AG09319 (cell line): ENCODE measurements at places on chromosomes 7 and 10.

- DNase-seq: no peak
Observed at GRCh38 chr10:103765981-103766380, 89.4 kb downstream of the SH3PXD2A start.

- no peak for DNase-seq
Observed at GRCh38 chr7:158279539-158280447, 307.8 kb downstream of the PTPRN2 start.

DNA sequence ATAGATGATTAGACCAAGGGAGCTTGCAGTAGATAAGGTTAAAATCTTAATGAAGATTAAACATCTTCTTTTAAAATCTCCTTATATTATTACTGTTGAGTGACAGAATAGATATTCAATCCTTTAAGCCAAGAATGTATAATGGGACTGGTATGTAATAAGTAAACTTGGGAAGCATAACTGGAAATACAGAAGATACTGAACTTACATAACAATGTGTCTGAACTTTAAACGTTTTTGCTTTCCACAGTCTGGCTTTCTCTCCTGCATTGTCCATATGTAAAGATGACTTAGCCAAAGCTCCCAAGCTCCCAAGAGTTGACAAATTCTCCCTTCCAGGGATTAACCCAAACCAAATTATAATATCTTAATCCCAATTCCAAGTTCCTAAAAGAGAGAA is 129.8 kb downstream of the KCND2 start:
- no peak for DNase-seq

DNA sequence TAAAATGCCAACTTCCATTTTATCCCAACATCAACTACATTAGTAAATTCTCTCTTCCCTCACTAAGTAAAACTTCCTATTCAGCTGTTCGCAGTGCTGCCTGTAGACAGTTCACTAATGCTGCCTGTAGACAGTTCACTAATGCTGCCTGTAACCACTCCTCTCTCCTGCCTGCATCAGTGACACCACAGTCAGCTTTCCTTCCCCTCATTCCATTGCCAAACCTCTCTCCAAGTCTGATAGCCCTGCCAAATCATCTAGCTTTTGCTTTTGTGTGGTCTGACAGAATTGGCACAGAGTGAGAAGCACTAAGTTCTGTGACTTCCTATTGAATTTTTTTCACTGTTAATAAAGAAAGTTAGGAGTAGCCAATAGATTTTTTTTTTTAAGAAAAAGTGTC is 43.0 kb upstream of the MACC1 start:
- no peak for DNase-seq

GRCh38 chr7:127391591-127392181 is 822 bp downstream of the ZNF800 start:
- DNase-seq: no peak
